Breast epithelium (tissue), 4 donors: ENCODE measurements at places on chromosomes 1 and 21. TPM values are rescaled to one million over a fixed set of nuclear protein-coding genes. Genes with fewer than 3 reads are reported as not detected.

DNA sequence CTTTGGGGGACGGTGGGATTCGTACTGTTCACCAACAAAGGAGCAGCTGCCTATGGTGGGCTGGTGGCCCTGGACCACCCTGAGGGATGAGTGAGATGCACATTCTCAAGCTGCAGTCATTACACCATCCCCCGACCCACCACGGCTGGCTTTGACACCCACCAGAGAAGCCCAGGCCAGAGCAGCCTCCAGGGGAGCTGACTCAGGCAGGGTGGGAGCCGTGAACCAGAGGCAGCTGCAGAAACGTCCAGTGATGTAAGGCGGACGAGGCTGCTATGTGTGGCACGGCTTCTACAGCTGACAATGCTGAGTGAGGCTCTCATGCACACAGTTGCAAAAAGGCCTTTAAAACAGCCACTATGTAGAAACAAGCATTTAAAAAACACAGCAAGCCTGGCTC lies 40.1 kb downstream of the CHAF1B start:
- no peak for DNase-seq

Gene FCAMR
- total RNA-seq = not detected

Gene NOS1AP
- total RNA-seq = 17.6 TPM

- no peak for DNase-seq
Measured at GRCh38 chr1:221692643-221693042, 49.2 kb downstream of the DUSP10 start.

Gene KCNN3
- 1.0 TPM for total RNA-seq

Gene CIART
- 4.3 TPM for total RNA-seq
